ENCODE measurements at places on chromosomes 11 and 22.

DNA sequence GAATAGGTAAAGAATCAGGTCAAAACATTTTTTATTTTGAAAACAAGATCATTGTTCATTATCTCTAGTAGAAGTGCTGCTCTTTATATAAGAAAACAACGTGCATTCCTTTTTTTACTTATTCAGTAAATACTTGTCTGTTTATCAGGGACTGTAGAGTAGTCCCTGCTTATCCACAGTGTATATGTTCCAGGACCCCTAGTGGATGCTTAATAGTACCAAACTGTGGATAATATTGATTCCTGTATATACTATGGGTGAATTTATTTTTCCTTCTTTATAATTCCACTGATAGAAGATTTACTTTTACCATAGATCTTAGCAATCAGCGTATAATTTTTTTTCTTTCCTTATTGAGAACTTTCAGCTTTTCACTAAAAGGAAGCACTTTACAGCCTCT lies 32.6 kb downstream of the CEP295 start:
- DNase-seq, result no peak
- H3K4me1 ChIP-seq, result no peaks in the 10 kb centered on the region
- peaks cover 5% of the 10 kb centered on the region for H3K36me3 ChIP-seq
- H3K4me3 ChIP-seq, result no peak overlapping the region
- no peak overlapping the region for H3K27ac ChIP-seq

- H3K4me3 ChIP-seq, result no peak overlapping the region
- H3K4me1 ChIP-seq, result peaks cover 16% of the 10 kb centered on the region
Observed at GRCh38 chr22:37254867-37255233, 10.8 kb upstream of the RAC2 start.

DNA sequence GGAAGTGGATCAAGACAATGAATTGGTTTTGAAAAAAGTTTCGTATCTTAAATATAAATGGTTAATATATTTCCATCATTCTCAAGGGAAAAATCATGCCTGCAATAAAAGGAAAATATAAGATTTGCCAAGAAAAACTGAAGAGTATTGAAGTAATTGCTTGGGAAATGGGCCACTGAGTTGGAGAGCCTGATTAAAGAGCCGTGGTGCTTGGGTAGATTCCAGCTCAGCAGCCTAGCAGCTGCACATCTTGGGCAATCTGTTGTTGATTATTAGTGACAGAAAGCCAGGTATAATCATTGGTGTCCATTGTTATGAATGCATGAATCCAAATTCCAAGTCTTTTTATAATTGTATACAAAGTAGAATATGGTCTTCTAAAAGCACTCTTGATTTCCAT lies 800.9 kb upstream of the CHORDC1 start:
- H3K4me1 ChIP-seq, result no peaks in the 10 kb centered on the region
- no peak overlapping the region for H3K27ac ChIP-seq
- no peaks in the 10 kb centered on the region for H3K36me3 ChIP-seq
- no peak for DNase-seq

DNA sequence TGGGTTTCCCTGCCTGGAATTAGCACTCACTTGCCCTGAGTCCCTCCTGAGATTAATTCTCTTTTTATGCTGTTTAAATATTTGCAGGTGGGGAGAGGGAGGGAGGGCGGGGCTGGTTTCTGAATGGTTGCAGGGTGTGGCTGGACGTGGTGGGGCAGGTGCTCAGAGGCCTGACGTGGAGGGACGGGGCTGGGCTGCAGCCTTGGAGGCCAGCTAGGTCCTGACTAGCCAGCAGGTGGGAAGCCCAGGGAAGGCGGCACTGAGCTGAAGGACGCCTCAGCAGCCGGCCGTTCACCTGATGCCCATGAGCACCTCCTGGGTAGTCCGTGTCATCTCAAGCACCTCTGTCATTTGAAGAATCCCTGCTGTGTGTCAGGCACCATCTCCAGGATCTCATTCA lies 21.3 kb downstream of the SGSM1 start:
- H3K27me3 ChIP-seq, result peaks cover under 1% of the 10 kb centered on the region
- H3K36me3 ChIP-seq, result peaks cover 4% of the 10 kb centered on the region
- no peak overlapping the region for H3K4me3 ChIP-seq
- H3K4me1 ChIP-seq, result no peaks in the 10 kb centered on the region
- H3K27ac ChIP-seq, result no peak overlapping the region

Data from glutamatergic neuron (in vitro differentiated cells).